ENCODE measurements at places on chromosomes 5 and 9.

DNA sequence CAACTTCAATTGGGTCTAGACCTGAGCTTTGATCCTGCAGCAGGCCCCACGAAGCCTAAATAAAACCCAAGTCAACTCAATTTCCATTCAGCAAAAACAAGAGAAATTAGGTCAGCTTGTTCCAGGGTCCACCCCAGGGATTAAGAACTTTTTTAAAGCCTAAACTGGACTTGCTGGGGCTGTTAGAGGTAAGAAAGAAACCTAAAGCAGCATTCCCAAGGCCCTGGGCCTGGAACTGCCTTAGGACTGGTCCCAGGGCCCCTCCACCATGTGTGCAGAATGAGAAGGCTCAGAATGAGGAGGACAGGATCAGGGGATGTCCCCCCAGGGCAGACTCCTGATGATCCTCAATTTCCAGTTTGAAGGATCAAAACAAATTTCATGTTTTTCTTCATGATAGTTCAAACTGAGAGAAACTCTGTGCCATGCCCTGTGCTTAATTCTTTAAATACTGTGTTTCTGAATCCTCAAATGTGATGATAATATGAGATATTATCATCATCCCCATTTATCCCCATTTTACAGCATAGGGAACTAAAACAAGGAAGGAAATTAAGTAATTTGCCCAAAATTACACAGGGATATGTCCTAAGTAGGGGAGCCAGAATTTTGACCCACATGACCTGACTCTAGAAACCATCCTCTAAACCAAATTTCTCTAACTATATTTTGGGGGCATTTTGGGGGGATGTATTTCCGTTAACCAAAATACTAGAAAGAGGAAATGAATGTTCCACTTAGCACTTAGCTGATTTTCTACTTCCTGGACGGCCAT, 64.5 kb downstream of the DENND1A start:
- no peak for DNase-seq

GRCh38 chr5:77925503-77925902, 149.4 kb upstream of the TBCA start:
- DNase-seq, result no peak

DNA sequence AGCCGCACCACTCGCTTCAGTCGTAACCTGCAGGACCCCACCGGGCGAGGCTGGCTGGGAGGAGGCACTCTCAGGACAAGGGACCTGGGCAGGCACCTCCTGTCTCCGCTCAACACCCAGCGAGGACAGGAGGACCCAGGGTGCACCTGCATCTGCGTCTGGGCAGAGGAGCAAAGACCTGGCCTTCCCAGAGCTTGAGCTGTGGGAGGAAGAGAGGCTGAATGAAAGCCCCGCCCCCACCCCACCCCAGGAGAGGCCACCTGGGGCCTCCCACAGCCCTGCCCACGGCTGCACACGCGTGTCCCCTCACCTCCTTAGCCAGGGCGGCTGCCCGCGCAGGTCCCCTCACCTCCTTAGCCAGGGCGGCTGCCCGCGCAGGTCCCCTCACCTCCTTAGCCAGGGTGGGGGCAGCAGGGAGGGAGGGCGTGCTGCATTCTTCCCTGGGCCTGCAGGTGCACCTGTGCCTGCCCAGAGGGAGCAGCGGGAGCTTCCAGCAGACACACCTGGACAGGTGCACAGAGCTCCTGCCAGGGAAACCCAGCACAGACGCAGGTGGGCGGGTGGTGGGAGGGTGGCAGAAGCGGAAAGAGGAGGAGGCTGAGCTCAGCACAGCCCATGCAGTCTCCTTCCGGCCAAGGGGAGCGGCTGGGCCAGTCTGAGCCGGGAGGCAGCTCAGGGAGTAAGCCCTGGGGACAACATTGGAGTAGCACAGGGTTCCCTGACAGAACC, 18.5 kb upstream of the SLC12A7 start:
- DNase-seq, result peak; percentile 88

GRCh38 chr9:100813871-100814270, 214.7 kb upstream of the PLPPR1 start:
- no peak for DNase-seq

DNA sequence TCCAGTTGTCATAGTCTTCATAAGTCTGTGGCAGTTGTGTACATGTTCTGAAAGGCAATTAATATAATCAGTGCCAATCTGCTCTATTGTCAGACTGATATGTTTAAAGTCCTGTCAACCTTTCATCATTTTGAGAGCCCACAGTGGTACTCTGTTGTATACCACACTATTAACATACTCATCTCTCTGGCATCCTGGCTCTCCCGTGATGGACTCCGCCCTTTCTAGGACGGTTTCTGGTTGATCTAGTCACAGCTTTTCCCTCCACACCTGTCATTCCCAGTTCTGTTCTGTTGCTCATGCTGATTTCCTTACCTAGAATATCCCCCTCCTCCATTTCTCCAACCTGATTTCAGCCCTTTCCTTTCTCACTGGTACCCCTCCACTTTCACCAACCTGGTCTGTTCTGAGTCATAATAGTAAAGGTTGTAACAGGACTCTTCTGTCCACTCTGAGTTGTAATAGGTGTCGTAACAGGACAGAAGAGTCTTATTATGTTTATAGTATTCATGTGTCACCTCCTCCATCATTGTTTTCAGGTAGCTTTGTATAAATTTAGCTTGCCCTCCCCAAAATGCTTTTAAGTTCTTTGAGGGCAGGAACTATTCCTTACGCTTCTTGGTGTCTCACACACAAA, 4.1 kb downstream of the PTCD2 start:
- no peak for DNase-seq
